ENCODE measurements at places on chromosomes 16 and 17.

GRCh38 chr17:76725580-76726230 lies 701 bp downstream of the JMJD6 start:
- DNase-seq, result peak; percentile 58

GRCh38 chr16:52584354-52585320 lies 37.7 kb upstream of the TOX3 start:
- DNase-seq, result no peak

DNA sequence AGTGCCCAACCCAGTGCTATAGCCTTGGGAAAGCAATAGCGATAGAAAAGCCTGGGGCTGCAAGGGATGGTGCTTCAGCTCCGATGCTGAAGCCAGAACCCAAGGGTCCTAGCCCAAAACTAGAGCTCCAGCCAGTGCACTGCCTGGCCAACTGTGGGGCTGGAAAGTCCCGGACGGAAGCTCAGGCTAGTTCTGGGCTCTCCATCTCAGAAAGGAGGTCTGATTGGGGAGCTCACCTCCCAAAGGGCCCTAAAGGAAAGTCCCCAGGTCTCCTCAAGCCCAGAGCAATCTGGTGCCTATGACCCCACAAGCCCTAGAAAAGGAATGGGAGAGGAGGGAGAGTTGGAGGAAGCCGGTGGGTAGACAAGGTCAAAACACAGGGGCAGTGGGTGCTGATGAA lies 2.0 kb upstream of the ABCC3 start:
- DNase-seq, result no peak

DNA sequence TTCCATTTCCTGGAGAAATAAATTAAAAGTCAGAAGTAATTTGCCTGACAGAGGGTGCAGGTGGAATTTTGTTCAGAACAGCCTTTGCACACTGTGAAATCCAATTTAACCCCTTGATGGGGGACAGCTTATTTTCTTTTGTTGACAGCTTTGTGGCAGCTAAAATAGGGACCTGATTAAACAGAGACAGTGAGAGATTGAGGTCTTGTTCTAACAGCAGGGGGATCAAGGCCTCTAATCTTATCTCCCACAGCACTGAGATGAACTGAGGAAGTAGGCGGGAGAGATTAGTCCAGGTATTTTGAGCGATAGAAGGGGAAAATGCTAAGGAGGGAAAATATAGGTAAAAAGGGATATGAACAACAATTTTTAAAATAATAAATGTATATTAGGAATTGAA lies 1491.4 kb upstream of the GOT2 start:
- DNase-seq, result no peak

GRCh38 chr16:47750371-47750770 lies 289.2 kb downstream of the PHKB start:
- no peak for DNase-seq

DNA sequence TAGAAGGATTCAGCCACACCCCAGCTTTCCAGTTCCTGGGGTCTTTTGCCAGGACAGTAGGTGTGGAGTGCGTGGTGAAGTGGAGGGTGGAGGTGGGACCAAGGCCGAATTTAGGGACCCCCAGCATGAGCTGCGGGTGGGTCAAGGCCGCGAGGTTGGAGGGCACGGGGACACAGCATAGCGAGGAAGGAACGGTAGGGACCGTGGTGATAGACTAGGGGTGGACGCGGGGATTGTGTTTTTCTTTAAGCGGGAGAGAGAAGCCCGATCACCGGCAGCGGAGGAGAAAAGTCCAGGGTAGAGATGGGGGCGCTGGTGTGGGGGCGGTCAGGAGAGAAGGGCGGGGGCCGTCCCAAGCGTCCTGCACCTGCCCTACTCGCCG lies 261 bp upstream of the B4GALNT2 start:
- DNase-seq, result no peak

DNA sequence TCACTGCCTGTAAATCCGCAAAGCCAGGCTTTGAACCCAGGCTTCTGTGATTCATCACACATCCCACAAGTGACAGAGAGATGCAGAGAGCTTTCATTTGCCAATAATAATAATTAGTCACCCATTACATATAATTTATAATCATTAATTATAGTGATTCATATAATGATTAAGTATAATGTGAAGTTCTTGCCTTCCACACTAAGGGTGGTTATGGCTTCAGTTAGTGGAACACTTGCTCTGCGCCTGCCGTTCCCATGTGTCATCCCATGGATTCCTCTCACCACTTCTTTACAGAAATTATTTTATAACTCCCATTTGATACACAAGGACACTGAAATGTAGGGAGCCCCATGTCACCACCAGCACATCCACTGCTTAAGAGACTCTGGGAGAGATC lies 39.8 kb upstream of the XYLT1 start:
- DNase-seq, result no peak

GRCh38 chr16:14629919-14630619 lies at the start of gene PARN:
TSS of gene PARN (minus strand) at chr16:14630260. CDS start at chr16:14630125, 135 bp downstream.
- peak; percentile 97 for DNase-seq

- no peak for DNase-seq
These were observed 61.9 kb downstream of the OMG start for GRCh38 chr17:31235110-31235509.

DNA sequence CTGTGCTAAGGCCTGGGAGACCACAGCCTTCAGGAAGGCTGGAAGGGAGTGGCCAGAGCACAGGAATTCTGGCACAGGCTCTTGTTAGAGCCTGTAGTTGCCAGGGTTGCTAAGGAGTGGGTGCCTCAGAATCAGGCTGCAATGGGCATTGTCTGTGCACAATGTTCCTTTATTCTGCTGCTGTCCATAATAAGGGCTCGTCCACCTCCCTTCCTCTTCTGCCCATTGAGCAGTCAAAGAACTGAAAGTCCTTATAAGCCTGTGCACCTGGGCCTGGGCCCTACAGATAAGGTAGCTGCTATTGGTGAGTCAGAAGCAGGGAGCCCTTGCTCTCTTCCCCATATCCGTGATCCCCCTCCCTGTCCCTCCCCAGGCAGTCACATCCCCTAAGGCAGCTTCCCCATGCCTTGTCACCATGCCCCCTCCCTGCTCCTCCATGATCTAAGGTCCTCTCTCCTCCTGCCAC lies 5.4 kb upstream of the CNGB1 start:
- DNase-seq, result no peak

GRCh38 chr17:63477480-63478440 lies 899 bp downstream of the ACE start:
- DNase-seq, result no peak

- DNase-seq, result no peak
These were observed 183.0 kb downstream of the TMEM114 start for GRCh38 chr16:8407351-8407750.

- DNase-seq, result no peak
These were observed 36.8 kb downstream of the CHD9 start for GRCh38 chr16:53091466-53092211.

DNA sequence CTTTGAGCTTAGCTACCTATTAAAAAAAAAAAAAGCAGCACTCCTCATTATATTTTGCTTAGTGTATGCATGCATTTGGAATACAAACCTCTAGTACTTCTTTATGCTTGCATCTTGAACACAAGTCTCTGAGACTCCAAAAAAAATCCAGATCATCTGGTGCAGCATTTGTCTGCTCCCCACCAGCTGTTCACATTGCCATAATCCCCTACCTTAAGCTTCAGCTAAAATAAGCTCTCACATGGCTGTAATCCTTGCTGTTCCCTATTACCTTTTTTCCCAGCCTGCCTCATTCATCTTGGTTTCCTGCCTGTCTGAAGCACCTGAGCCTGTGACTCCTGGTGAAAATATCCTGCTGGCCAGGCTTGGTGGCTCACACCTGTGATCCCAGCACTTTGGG lies 7.5 kb upstream of the NFATC2IP start:
- no peak for DNase-seq

- DNase-seq, result no peak
These were observed 41.1 kb downstream of the SRL start for GRCh38 chr16:4200781-4201137.

GRCh38 chr16:14007450-14007849 lies 63.7 kb upstream of the MRTFB start:
- DNase-seq, result no peak

- DNase-seq, result no peak
These were observed 12.3 kb downstream of the CACNG4 start for GRCh38 chr17:66976781-66977201.

- DNase-seq, result no peak
These were observed 77.9 kb upstream of the LGALS9 start for GRCh38 chr17:27553019-27553511.

DNA sequence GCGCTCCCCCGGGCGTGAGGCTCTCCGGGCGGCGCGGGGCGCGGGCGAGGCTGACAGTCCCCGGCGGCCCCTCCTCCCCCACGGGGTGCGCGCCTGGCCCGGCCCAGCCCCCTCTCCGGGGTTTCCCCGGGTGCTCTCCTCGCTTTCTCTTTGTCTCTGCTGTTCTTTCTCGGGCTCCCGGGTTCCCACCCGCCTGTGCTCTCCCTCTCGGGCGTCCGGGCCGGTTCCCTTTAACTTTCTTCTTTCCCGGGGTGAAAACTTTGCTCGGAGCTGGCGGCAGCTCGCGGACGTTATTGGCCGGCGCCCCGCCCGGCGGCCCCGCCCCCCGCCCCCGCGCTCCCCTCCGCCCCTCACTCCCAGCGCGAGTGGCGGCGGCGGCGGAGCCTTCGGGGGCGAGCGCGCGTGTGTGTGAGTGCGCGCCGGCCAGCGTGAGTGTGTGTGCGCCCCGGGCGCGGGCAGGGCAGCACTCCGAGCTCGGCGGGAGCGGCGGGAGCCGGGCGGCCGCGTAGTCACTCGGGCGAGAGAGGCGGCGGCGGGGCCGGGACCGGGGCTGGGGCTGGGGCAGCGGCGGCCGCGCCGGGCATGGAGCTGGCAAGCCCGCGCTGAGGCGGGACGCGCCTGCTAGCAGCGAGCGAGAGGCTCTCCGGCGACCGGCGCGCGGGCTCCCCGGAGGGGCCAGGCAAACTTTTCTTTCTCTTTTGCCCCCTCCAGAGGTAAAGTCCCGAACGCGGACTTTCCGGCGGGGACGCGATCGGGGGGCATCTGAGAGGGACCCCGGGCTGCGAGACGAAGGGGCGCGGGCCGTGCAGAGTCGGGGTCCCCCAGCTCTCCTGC lies at the start of gene NTN1:
Gene NTN1, plus strand, starts transcription at position 353 of the 834 bp plus-strand sequence. CDS start 864 bp downstream, outside the sequence.
- peak; percentile 28 for DNase-seq

DNA sequence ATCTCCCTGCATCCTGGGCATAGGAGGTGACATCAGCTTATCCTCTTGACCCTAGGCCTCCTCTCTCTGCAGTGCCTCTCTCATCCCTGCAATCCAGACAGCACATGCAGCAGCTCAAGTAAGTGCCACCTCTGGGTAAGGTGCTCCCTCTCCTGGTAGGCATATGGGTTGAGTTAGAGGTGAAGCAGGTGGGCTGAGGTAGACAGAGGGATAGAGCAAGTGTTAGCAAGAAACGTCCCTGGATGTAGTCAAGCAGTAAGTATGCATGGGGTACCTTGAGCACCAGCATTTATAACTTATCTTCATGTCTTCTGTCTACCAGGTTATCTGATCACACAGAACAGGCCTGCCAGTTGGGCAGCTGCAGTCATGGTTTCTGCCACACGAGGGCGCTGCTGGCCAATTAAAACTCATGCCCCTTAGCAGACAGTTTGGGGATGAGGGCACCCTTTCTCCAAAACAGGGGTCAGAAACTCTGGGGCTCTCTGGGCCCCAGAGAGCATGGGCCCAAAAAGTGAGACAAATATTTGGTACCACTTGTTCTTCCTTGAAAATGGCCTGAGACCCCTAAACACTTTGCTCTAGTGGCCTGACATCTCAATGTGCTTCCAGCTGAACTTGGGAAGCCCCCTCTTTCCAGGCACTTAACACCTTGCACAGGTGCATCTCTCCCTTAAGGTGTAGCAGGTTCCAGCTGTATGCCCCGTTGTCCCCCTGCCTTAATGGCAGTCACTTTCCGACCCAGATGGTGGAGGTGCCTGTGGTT lies 59.8 kb downstream of the NEUROD2 start:
- DNase-seq, result peak; percentile 71

GRCh38 chr16:23333034-23333579 lies 31.0 kb downstream of the SCNN1B start:
- no peak for DNase-seq

DNA sequence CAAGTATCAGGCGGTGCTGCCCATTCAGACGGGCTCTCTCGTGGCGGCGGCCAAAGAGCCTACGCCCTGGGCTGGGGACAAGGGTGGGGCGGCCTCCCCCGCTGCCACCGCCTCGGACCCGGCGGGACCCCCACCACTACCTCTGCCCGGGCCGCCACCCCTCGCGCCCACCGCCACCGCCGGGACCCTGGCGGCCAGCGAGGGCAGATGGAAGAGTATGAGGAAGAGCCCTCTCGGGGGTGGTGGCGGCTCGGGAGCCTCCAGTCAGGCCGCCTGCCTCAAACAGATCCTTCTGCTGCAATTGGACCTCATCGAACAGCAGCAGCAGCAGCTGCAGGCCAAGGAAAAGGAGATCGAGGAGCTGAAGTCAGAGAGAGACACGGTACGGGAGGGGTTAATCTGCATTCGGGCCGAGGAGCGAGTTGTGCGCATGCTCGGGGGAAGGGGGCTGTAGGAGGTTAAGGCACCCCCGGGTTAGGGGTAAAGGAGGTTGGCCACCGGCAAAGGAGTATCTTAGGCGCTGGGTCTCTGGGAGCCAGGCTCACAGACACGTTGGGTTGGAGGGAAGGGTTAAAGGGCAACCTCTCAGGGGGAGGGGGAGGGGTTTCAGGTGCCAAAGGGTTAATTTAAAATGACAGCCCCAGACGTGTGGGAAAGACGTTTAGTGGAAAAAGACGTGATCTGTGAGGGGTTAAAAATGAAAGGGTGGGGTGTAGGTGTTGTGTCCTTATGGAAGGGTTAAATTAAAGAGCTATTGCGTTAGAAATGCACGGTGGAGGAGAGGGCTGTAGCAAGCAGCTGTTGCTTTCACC lies 1.4 kb downstream of the MSL1 start:
- peak; percentile 39 for DNase-seq

DNA sequence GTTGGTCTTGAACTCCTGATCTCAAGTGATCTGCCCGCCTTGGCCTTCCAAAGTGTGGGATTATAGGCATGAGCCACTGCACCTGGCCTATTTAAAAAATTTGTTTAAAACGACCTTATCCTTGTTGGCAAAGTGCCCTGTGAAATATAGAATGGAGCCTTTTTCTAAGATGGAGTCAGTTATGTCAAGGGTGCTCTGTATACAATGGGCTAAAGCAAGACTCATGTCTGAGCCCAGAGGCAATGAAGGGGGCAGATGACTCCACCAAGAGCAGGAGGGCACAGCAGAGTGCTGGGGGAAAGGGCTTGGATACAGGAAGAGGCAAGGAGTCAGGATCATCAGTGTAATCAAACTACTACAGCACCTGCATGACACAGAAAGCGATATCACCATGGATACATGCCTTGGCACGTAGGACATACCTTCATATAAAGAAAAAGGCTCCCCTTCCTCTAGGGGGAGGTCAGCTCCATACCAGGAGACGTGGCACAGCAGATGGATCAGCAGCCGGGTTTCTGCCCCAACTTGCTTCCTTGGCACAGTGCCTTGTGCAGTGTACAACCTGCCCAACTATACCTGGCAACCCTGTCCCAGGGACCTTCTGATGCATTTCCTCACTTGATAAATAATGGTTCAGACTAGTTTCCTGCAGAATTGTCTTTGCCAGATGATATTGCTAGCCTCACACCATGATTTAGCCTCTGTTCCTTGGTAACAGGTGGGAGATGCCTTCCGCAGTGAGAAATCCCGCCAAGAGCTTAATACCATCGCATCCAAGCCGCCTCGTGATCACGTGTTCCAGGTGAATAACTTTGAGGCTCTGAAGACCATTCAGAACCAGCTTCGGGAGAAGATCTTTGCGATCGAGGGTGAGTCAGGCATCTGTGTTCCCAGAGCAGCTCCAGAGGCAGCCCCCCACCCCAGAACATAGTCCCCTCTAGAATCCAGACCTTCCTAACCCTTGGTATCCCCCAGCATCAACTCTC lies 15.3 kb downstream of the ITGAM start:
- DNase-seq, result no peak

GRCh38 chr16:24988593-24989338 lies 26.4 kb downstream of the ARHGAP17 start:
- DNase-seq, result no peak

GRCh38 chr17:69593716-69594115 lies 179.2 kb downstream of the MAP2K6 start:
- DNase-seq, result no peak
